WTC11 (cell line): ENCODE measurements at places on chromosomes 12 and 14.

DNA sequence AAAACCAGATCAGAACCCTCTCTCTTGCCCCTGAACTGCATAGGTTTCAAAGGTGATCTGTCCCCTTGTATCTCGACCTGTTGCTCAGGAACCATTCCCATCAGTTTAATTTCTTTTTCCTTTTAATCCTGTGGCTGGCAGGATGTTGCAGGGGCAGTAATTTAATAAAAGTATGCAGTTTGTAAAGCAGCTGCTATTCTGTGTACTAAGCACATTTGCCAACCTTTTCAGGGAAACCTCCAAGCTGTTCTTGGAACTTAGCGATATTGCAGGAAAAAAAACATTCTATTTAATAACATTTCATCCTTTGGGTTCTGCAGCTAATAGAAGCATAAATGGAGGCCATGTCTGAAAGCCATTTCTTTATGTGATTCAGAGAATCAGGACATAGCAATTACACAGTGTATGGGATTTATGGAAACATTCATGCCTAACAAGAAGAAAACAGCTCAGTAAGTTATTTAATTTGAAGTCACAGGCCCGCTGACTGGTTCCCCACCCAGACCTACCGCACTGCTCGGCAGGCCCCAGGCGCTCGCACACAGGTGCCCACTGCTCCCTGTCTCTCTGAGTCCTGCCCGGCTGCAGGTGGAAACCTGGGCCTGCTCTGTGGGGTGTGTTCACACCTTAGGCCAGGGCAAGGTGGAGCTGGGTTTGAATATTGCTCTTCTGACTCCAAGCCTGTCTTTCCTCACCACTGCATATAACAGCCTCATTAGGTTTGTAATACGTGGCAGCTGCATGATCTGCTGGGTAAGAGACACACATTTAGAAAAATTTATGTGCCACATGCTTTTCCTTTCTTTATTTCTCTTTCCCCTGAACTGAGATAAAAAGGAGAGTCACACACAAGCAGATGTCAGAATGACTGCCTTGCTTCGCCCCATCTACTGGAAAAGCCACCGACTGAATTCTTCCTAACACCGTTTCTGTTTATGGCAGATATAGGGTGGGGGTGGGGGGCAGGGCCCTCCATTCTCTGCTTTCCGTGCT is 119.7 kb downstream of the SLC25A47 start:
- DNase-seq, result no peak

GRCh38 chr12:111197376-111197944 is 171.4 kb downstream of the PHETA1 start:
- DNase-seq, result no peak

DNA sequence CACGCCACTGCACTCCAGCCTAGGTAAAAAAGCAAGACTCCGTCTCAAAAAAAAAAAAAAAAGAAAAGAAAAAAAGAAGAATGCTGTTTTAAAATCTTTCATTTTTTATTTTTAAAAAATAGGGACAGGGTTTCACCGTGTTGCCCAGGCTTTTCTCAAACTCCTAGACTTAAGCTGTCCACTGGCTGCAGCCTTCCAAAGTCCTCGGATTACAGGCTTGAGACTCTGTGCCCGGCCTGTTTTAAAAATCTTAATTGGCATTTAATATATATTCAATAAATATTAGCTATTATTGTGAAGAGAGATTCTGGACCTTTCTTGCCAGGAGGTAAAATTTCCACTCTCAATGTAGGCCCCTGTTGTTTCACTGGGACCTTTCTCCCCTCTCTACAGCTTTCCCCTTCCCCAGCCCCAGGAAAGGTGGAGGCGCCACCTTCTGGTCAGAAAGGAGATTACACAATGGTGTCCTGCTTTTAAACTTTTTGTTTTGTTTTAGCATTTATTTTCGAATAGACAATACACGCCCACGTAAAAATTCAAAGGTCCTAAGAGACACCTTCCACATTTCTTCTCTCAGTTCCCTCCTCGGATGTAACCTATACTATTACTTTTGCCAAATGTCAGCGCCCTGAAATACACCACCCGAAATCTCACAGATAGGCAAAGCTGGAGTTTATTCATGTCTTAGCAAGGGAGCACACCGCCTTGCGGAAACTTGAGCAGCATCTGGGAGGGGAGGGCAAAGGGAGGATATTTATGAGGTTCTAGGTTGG is 23.8 kb upstream of the PHC1 start:
- peak; percentile 72 for DNase-seq

- DNase-seq, result peak; percentile 76
Observed at GRCh38 chr14:59688224-59689170, 111.9 kb upstream of the CCDC175 start.

DNA sequence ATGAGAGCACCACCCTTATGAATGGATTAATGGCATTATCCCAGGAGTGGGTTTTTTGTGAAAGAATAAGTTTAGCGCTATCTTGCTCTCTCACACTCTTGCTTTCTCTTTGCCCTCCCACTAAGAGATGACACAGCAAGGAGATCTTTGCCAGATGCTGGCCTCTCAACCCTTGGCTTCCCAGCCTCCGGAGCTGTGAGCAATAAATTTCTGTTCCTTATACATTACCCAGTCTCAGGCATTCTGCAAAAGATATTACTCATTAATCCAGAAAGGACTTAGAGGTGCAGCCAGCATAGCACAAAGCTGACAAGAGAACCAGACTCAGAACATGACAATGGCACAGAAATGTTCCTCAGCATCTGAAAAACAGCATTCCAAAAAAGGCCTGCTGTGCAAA is 190.6 kb downstream of the ITPR2 start:
- no peak for DNase-seq

- DNase-seq, result no peak
Observed at GRCh38 chr14:102968306-102968705, 45.8 kb downstream of the AMN start.

DNA sequence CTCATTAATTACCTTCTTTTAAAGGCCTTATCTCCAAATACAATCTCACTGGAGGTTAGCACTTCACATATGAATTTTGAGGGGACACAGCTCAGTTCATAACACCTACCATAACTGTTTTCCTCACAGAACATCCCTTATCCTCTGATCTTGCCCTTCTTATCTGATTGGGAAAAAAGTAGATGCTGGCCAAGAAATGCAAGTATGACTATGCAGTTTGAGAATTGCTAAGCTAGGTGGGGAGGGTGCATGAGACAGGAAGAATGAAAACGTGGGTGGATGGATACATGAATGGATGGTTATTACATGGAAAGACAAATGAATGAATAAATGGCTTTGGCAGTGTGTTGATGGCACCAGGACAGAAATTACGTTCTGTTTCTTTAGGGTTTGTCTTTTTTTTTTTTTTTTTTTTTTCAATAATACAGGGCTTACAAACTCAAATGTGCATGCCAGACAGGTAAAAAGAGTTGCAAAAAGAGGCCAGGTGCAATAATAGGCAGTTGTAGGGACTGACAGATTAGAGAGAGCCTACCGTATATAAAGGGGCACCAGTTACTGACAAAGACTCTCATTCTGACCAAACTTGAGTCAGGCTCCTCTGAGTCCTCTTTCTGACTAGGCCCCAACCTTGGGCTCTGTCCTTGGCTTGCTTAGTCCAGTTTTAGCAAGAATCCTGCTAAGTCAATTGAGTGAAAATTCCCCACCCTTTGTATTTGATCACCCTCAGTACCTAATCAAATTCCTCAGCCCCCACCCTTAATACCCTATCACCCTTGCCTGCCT is 304.9 kb downstream of the ZFP36L1 start:
- no peak for DNase-seq

- DNase-seq, result no peak
Observed at GRCh38 chr12:68591734-68592418, 18.8 kb upstream of the RAP1B start.

- DNase-seq, result no peak
Observed at GRCh38 chr14:51443195-51444018, 203.4 kb downstream of the TMX1 start.

DNA sequence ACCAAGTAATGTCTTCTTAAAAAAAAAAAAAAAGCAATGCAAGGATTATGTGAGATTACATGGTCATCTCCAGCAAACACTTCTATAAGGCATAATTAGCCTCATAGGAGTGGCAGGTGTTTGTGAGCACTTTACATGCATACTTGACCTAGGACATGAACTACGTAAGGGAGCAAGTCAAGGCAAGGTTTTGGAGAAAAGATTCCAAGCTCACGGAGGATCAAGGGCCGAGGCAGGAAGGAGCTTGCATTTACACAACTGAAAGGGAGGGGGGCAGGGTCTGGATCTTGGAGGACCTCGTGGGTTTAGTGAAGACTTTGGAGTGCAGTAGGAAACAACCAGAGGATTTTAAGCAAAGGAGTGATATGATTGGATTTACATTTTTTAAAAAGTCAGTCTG is 112.5 kb downstream of the CCER1 start:
- DNase-seq, result no peak

DNA sequence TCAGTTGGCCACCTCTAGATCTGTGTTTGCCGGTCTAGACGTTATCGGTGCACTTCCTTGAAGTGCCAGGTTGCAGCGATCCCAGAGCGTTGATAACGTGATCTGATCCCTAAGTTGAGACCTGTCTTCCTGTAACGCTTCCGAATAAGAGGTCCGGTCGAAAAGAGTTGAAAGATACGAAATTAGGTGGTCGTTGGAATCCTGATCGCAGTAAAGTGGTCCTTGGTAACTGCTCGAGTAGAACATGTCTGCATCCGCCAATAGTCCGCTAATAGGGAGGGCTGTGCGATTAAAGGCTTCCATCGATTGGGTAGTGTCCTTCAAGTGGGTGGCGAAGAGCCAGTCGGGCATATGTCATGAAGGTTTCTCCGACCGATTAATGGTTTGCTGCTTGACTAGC is 2.7 kb downstream of the SRSF5 start:
- DNase-seq, result no peak

DNA sequence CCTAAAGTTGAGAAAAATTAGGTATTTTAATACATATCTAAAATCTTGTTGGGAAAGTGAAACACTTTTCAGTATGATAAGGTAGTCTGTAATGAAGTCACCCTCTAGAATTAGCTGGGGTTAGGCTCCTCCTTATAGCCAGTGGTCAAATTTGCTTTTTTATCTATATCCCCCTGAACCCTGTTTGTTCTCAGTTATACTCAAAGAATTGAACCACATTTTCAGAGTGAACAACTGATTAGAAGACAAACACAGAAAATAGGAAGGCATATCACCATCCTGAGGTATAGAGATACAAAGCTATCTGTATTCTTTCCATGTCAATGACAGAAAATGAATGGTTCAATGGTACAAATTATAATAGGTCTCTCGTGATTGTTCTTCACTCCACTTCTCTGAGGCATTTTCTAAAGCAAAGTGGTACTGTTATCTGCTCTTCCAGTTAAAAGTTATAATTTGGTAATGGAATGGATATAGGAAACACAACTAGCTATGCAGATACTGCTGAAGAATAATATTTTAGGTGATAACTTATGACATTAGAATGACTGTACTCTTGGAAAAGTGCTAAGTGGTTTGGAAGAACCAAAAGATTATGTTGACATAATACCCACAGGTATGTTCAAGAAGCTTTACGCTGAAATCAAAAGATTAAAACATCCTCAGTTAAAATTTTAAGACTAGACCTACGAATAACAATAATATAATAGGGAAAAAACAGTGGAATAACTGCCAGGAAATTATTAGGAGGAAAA is 27.6 kb downstream of the WASHC3 start:
- DNase-seq, result no peak

GRCh38 chr12:62158461-62159360 is 101.5 kb upstream of the USP15 start:
- DNase-seq, result no peak

GRCh38 chr12:110965574-110965973 is 45.2 kb upstream of the MYL2 start:
- DNase-seq, result no peak

- no peak for DNase-seq
Observed at GRCh38 chr12:51793201-51793600, 55.3 kb downstream of the FIGNL2 start.
